Small intestine (tissue), 16 donors: ENCODE measurements at places on chromosomes 4 and X.
A peak's percentile ranks its signal among the peaks of the same experiment; 100 is the strongest.

DNA sequence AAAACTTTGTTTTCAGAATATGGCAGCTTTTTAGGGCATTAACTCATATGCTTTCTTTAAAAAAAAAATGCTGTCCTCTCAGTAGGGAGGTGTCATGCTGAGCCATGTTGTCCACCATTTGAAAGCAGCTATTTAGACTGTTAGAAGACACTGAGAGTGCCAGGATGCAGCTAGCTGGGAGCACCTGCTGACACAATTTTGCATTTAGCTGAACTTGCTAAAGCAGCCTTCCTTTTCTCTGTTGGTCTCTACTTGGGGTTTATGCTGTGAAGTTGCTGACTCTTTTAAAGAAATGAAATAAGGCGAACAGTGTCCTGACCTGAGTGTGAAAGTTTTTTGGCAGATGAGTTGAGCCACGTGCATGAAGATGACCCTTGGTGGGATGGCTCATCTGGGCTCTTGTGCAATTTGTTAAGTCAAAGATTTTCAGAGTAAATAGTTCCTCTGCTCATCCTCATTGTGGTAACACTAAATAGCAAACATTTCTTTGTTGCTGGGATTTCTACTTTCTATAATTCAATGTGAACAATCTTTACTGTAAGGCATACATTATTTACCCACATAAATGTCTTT is 64.5 kb downstream of the CDS1 start:
- DNase-seq: no peak

GRCh38 chrX:111504941-111505340 is 6.5 kb upstream of the SERTM2 start:
- DNase-seq: no peak

DNA sequence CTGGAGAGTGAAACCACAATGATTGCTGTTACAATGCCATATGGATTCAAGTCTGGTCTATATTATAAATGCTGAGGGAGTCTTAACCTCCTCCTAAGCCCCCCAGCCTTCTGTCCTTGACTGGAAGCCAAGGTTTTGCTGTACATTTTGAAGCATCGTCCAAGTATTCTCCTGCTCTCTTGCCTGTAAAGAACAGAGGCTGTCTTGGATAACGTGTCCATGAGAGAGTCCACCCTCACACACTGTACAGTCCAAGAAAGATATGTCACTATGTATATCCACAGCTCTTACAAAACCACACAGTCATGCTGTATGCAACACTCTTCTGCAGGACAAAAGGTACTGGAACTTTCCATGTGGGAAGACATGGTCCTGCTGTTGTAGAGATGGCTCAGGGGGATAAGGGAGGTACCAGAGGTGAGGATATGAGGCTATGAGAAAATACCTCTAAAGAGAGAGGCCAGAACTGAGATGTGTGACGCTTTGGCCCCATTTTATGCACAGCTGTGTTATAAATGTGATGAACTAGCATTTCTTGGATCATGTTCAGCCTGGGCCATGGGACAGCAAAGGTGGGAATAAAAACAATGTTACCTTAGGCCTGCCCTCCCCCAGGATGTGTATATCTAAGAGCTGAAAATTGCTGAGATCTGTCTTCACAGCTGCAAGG is 678.6 kb downstream of the IQCM start:
- no peak for DNase-seq

DNA sequence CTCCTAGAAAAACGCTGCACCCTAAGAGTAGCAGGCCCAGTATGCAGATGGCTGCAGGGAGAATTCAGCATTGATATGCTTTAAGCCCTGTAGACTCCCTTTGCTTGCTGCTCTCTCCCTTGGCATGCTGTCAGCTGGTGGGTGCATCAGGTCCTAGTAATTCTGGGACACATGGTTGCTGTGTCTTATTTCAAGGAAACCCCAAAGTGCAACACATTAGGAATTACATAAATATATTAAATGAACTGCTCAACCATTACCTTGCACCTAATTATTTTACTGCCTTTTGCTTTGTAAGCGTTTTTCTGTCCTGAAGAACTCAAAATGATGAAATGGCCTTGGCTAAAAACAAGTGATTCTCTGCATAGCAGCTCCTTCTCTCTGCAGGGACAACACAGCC is 516.3 kb downstream of the ZIC3 start:
- no peak for DNase-seq

GRCh38 chrX:14194711-14195110 is 165.0 kb upstream of the GEMIN8 start:
- DNase-seq: no peak

GRCh38 chrX:15483891-15484290 is 9.2 kb downstream of the PIR start:
- DNase-seq: no peak

GRCh38 chr4:158016511-158016910 is 156.3 kb downstream of the GASK1B start:
- peak; percentile 12 for DNase-seq

DNA sequence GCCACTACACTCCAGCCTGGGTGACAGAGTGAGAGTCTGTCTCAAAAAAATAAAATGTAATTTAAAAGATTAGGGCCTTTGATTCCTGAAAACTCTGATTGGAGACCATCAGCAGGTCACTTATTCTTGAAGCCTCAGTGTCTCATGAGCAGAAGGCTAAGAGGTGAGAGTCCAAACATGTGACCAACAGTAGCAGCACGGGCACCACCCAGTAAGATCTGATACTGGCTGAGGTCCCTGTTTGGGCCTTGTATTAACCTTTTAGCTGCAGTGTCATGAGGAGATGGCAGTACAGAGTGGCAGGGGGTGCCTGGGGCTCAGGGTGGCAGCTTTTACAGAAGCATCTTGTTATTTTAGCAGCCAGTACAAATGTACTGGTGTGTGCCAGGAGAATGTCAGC is 89.3 kb downstream of the FHDC1 start:
- peak; percentile 79 for DNase-seq

- no peak for DNase-seq
Observed at GRCh38 chrX:140354431-140355120, 150.3 kb downstream of the SOX3 start.

GRCh38 chr4:108159845-108160244 is 8.9 kb downstream of the LEF1 start:
- no peak for DNase-seq
